A673 (cell line): ENCODE measurements at places on chromosomes 1 and 21.

DNA sequence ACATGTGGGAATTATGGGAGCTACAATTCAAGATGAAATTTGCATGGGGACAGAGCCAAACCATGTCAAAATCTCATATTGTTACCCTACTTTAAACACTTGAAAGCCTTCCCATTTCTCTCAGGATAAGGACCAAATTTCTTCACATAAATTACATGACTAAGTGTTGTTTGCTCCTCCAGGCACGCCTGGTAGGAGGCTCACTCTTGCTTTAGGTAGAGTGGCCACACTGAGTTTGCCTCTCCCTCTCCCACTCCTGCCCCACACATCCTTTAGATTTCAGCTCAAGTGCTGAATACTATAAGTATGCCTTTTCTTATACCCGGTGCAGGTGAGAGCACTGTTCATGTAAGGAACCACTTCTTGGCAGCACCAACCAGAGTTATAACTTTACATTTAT lies 279.1 kb downstream of the DNM3 start:
- no peak for DNase-seq

DNA sequence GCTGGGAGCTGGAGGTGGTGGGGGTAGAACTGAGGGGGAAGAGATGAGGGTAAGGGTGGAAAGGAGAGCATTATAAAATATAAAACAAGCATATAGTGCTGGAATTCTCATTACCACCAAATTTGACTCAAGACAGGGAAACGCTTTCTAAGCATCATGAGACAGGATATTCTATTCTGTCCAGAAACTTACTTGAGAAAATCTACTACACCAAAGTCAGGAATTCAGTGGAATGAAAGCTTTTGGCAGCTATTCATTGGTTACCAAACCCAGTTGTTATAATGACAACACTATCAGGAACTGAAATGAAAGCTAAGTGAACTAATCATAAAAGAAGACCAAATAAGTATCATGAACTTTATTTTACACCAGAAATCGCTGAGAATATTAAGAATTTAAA lies 14.5 kb downstream of the AIDA start:
- DNase-seq: no peak

DNA sequence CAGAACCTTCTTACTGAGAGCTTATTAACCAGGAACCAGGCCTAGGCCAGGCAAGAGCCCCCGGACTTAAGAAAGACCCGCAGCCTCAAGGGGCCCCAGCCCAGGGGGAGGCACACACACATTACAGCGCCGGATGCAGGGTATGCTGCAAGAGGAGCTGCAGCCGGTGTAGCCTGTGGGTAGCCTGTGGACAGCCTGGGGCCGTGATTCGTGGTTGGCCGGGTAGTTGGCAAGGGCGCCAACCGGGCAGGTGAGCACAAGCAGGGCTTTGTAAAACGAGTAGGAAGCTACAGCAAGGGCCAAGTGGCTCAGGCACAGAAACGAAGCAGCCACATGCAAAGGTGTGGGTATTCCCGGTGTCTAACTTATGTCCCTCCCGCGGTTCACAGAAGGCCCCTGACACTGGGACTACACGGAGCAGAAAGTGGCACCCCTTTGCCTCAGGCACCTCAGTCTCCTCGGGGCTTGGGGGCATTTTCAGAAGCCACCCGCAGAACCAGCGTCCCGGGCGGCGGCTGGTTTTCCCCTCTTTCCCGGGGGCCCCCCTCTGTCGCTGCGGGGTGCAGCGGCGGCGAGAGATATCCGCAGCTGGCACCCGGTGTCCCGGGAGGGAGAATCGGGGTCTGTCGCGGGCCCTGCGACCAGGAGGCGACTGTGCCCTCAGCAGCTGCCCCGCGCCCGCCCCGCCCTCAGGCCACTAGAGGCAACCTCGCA lies 40.8 kb downstream of the KIAA1614 start:
- DNase-seq: no peak

GRCh38 chr21:40291560-40291959 lies 424.3 kb downstream of the PCP4 start:
- DNase-seq: no peak

DNA sequence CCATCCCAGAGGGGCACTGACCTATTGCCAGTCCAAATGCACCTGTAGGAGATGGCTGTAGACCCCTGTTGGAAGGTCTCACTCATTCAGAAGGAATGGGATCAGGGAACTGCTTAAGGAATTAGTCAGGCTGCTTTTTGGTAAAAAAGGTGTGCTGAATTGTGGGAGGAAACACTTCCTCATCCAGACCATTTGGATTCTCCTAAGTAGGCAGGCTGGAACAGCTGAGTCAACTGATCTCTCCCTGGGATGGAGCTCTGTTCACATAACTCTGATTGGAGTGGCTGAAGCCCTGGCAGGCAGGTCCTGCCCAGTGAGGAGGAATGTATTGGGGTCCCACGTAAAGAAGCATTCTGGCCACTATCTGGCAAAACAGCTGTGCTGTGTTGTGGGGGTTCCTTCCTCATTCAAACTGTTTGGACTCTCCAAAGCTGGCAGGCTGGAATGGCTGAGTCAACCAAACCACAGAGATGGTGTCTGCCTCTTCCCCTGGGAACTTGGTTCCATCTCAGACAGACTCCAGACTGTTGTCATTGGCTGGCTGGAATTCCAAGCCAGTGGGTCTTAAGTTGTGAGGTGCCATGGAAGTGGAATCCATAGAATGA lies 70.7 kb upstream of the PDC start:
- DNase-seq: no peak

- DNase-seq: no peak
Measured at GRCh38 chr1:82632155-82632554, 831.4 kb downstream of the ADGRL2 start.

- DNase-seq: no peak
Measured at GRCh38 chr1:204292740-204293139, 67.0 kb downstream of the PLEKHA6 start.

- DNase-seq: no peak
Measured at GRCh38 chr1:220235462-220235861, 36.8 kb downstream of the RAB3GAP2 start.

GRCh38 chr1:26580116-26580515 lies 50.6 kb downstream of the RPS6KA1 start:
- DNase-seq: no peak

- no peak for DNase-seq
Measured at GRCh38 chr1:94597701-94598100, 56.1 kb upstream of the F3 start.

GRCh38 chr1:229287267-229287666 lies 16.4 kb downstream of the RAB4A start:
- DNase-seq: no peak

DNA sequence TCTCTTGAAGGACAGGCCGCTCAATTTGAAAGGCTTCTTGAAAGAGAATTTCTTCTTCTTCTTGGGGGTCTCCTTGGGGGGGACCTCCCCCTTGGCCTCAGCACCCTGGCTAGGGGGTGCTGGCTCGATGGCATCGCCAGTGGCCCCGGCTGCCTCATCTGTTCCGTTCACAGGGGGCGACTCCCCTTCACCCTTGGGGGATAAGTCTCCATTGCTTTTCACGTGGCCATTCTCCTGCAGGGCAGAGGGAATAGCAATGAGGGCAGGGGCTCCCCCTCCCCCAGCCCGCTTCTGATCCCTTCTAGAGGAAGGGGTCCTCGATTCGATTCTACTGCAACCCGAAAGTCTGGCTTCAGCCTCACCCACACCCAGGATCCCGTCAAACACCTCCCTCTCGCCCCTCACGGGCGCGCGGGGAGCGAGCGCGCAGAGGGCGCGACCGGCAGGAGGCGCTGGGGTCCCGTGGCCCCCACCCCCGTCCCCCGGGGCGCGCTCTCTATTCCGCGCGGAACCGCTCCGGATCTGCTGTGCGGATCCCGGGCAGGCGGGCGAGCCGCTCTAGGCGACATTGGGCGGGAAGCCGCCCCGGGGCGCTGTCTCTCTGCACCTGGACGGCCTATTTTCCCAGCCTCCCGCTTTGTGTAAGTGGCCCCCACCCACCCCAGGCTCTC lies 1.0 kb downstream of the MARCKSL1 start:
- peak; percentile 76 for DNase-seq

DNA sequence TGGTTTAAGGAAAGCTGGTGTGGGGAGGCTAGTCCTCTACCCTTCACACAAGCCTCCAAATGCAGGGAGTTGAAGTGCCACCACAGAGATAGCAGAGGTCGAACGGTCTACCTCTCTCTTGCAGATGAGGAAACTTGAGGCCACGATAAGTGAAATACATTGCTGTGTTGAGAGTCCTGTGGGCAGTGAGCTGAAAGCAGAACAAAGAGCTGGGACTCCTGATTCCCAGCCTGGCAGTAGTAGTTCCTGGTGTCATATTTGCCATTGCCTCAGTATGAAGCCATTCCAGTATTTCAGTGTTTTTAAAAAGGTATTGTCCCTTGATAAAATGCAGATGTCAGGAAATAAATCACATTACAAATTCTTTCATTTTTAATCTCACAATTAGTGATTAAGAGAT lies 28.6 kb downstream of the AK4 start:
- no peak for DNase-seq

DNA sequence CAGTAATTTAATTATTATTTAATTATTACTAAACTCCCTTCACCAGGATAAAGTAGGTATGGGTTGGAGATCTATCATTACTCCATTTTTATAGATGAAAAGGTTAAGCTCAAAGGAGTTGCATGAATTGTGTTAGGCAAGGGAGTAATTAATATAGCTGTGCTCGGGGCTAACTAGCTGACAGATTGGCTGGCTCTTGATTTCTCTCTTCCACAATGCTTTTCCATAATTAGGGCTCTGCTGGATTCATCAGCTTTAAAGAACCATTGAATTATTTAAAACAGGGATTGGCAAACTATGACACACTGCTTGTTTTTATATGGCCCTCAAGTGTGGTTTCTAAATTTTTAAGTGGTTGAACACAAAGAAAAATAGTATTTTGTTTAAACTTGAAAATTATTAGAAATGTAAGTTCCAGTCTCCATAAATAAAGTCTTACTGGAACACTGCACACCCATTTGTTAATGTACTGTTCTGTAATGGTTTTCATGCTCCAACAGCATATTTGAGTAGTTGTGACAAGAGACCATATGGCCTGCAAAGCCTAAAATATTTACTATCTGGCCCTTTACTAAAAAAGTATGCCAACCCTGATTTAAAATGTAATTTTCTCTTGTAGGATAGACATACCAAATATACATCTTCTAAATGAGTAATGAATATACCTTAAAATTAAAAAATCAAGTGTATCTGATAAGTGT lies 76.4 kb downstream of the GDAP2 start:
- DNase-seq: no peak

- peak; percentile 21 for DNase-seq
Measured at GRCh38 chr1:12745126-12745991, 641 bp upstream of the CFAP107 start.
